Spleen (tissue), 13 donors: ENCODE measurements at places on chromosomes 12 and 14. TPM values are rescaled to one million over a fixed set of nuclear protein-coding genes. Genes with fewer than 3 reads are reported as not detected.

The CFAP54 gene
- total RNA-seq, result 2.8 TPM

DNA sequence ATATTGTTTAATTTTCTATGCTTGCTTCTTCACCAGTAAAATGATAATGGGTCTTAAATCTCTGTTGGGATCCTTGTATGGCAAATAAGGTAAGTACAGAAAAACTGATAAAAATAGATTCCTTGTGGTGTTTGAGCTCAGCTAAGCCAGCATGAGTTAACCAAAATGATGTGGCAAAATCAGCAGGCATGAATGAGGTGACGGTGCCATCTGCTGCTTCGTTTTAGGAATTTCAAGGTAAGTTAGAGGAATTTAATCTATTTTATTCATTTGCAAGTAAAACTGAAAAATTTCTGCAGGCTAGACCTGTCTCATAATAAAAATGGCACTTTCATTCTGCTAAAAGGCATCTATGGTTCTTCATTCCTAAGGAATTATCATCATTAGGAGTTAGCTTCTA, 10.0 kb upstream of the CLEC7A start:
- no peaks in the 10 kb centered on the region for H3K27me3 ChIP-seq
- no peak overlapping the region for H3K4me3 ChIP-seq
- no peak overlapping the region for H3K27ac ChIP-seq
- H3K36me3 ChIP-seq, result no peaks in the 10 kb centered on the region
- H3K4me1 ChIP-seq, result no peaks in the 10 kb centered on the region
- no peak for DNase-seq

The IL25 gene
- not detected for total RNA-seq

The MYBPC1 gene
- total RNA-seq, result not detected

DNA sequence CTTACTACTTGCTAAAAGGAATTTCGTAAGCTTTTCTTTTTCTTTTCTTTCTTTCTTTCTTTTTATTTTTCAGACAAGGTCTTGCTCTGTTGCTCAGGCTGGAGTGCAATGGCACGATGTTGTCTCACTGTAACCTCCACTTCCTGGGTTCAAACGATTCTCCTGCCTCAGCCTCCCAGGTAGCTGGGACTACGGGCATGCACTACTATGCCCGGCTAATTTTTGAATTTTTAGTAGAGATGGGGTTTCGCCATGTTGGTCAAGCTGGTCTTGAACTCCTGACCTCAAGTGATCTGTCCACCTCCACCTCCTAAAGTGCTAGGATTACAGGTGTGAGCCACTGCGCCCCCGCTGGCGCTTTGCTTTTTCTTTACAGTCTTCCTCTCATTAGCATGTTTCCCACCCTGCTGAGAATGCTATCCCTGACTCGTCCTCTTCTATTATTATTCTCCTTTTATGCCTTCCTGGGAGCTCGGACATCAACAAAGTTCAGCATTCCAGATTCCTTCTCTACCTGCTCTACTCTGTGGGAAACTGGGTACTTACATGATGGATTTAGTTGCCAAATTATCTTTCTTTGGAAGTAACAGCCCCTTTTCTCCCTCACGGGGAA, 3.1 kb downstream of the MTHFD1 start:
- peaks cover 15% of the 10 kb centered on the region for H3K36me3 ChIP-seq
- H3K4me1 ChIP-seq, result peaks cover 27% of the 10 kb centered on the region

GRCh38 chr12:44603701-44604100, 272.4 kb downstream of the NELL2 start:
- H3K4me3 ChIP-seq, result no peak overlapping the region
- H3K4me1 ChIP-seq, result no peaks in the 10 kb centered on the region
- H3K27me3 ChIP-seq, result no peaks in the 10 kb centered on the region
- H3K27ac ChIP-seq, result no peak overlapping the region

The BCL11B gene
- 10.8 TPM for total RNA-seq

- DNase-seq, result no peak
- H3K27ac ChIP-seq, result no peak overlapping the region
- H3K4me3 ChIP-seq, result no peak overlapping the region
- H3K36me3 ChIP-seq, result no peaks in the 10 kb centered on the region
Measured at GRCh38 chr14:62002642-62003041, 240.4 kb downstream of the SNAPC1 start.
